ENCODE measurements at places on chromosomes 2 and 18. TPM values are rescaled to one million over a fixed set of nuclear protein-coding genes. Genes with fewer than 3 reads are reported as not detected.

DNA sequence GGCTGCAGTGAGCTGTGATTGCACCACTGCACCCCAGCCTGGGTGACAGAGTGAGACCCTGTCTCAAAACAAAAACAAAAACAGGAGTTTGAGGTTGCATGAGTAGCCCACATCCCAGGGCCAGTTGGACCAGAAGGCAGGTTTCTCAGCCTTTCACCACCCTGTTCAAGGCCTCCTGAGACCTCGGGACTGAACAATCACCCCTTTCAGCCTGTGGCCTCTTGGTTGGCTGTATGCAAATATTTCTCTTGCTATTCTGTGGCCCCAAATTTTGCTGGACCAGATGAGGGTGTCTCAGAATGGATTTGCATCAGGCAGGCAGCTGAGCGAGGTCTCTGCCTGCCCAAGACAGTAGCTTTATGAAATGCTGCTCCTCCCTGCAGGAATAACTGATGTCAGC, 56.9 kb downstream of the DPYSL5 start:
- DNase-seq: no peak

The MAP3K20 gene
- 45.3 TPM for polyA plus RNA-seq

DNA sequence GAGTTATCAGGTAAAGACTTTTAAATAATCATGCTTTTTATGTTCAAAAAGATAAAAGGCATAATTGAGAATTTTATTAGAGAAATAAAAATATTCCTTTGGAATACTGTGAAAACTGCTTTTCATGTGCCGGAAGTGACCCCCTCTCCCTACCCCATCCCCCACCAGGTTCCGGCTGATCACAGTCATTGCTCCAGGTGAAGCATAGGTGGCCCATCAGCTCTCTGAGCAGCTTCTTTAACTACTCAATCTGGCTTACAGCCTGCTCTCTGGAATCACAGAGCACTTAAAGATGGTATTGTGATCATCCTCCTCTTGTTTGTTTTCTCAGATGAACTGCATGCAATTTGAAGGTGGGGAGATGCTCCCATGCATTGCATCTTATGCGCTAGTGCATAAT, 257.7 kb downstream of the EN1 start:
- DNase-seq: no peak

- no peak for DNase-seq
Observed at GRCh38 chr18:41034413-41034812, 920.6 kb upstream of the PIK3C3 start.

- DNase-seq: no peak
Observed at GRCh38 chr2:56654936-56655335, 471.1 kb downstream of the CCDC85A start.

- DNase-seq: no peak
Observed at GRCh38 chr2:46632349-46632748, 153.0 kb downstream of the TMEM247 start.
